ENCODE measurements at places on chromosomes 16 and 17.
A peak's percentile ranks its signal among the peaks of the same experiment; 100 is the strongest.

DNA sequence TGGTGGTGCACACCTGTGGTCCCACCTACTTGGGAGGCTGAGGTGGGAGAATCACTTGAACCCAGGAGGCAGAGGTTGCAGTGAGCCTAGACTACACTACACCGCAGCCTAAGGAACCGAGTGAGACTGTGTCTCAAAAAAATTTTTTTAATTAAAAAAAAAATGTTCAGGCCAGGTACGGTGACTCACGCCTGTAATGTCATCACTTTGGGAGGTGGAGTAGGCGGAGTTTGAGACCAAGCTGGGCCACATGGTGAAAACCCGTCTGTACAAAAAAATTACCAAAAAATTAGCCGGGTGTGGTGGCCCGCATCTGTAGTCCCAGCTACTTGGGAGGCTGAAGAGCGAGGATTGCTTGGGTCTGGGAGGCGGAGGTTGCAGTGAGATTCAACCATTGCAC lies 3.6 kb upstream of the FAM222B start:
- DNase-seq, result no peak

DNA sequence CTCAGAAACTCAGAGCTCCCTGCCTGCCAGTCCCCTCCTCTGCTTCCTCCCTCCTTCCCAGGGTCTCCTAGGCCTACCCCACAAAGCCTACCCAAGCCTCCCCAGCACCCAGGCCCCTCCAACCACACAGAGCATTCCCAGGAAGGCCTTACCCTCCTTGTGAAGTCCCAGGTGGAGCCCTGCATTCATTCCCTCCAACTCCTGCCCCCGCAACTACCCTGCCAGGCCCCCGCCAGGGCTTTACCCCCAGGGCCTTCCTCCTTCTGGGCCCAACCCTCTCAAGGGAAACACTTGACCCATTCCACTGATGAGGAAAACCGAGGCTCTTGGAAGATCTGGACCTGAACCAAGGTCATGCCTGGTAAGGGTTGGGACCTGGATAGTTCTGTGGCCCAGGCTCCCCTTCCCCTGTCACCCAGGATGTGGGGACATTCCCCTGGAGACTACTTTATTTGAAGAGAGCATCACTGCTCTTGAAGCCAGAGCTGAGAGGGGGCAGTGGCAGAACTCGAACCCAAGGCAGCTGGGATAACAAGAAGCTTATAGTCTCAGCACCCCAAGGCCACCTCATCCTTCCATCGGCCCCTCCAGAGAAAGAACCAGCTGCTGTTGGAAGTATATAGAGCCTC lies 12.5 kb downstream of the PLLP start:
- DNase-seq, result no peak

DNA sequence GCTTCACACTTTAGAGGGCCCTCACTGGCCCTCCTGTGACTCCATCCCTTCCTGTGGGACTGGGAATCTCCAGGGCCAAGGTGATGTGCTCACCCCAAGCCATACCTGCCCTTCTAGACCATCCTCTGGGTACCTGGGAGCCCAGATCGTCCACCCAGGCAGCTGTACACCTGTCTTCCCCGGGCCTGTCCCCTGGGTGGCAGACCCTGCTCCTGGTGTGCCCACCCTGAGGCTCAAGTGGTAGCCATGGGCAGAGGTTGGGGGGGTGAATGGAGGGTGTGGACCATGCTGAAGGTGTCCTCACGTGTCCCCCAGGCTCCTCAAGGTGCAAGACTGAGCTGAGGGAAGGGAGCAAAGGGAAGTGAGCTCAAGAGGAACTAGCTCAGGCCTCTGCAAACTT lies 9.3 kb downstream of the CLEC10A start:
- no peak for DNase-seq

DNA sequence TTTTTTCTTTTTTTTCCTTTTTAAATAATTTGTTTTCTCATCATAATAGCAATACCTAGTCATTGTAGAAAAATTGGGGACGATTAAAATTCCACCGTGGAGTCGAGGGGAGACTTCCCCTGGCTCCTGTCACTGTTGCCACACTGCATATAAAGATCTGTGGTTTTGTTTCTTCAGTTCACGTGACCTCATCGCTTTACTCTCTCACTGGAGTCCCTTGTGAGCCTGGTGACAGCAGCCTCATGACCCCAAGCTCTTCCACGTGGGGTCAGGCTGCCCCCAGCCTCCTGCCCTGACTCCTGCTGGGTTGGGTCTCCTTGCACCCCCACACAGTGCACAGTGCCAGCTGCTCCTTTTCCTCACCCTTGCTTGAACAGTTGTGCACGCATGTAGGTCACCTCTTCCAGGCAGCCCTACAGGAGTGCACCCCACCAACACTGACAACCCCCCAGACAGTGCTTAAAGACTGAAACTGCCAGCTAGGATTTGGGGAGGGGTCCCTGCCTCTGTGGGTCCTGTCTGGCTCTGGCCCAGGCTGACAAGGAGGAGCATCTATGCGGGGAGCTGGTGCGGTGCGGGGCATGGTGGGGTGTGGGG lies 7.3 kb upstream of the METRNL start:
- no peak for DNase-seq

- DNase-seq, result no peak
Observed at GRCh38 chr16:46715769-46716305, 26.4 kb downstream of the ORC6 start.

DNA sequence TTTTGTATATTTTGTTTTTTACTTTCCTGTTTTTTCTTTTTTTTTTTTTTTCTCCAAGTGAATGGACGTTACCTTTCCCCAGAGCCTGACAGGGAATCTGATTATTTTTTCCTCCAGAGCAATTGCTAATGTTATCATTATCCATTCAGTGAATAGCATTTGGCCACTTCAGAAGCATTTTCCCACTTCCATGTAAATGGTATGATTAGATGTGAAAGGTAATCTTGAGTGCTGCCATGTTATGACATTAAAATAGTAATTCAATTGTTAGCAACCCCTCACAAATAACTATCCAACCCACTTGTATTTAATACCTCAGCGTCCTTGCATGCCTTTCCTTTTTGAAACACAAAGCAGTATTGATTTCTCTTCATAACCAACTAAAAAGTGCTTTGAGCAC lies 1243.8 kb downstream of the CDH8 start:
- DNase-seq, result no peak

DNA sequence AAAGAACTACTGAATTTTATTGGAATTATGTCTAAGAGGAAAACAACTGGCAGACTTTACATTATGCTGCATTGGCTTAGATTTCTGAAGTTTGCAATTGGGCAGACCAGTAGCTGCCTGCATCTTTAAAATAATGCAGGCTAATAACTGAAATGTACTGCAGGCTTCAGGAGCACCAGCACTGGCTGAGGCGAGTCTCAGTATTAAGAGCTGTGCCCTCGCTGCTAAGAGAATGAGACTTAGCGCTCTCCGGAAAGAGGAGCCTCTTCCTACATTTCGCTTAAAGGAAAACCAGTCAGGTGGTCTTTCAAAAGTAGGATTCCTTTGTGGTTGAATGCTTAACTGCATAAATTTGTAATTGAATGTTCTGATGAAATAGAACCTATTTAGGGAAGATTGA lies 885 bp downstream of the CNTNAP4 start:
- no peak for DNase-seq

GRCh38 chr16:1890024-1890707 lies 18.2 kb upstream of the MEIOB start:
- no peak for DNase-seq

DNA sequence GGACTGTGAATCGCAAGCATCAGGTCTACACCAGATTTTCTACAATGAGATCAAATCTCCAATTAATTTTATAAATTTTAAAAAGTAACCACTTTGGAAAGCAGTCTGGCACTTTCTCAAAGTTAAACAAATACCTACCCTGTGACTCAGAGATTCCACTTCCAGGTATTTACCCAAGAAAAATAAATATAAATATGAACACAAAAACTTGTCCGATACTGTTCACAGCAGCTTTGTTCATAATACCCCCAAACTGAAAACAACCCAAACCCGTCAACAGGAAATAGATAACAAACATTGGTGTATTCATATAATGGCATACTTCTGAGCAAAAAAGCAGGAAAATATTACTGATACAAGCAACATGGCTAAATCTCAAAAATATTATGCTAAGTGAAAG lies 12.1 kb downstream of the ZDHHC7 start:
- no peak for DNase-seq

DNA sequence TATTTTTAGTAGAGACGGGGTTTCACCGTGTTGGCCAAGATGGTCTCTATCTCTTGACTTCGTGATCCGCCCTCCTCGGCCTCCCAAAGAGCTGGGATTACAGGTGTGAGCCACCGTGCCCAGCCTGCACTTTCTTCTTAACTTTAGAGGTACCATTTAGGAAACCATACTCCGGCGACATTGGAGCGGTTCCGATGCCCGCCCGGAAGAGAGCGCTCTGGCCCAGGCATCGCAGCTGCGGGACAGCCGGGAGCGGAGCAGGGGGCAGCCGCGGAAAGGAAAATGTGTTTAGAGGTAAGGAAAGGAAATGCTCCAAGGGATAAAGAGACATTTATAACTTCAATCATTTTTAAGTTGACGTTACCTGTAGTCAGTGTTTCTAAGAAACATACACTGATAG lies 6.0 kb upstream of the HS3ST3B1 start:
- no peak for DNase-seq

GRCh38 chr17:2082003-2082781 lies 27.3 kb downstream of the HIC1 start:
- DNase-seq, result no peak

- DNase-seq, result no peak
Observed at GRCh38 chr17:58325289-58325726, 3.3 kb downstream of the TSPOAP1 start.

- DNase-seq, result no peak
Observed at GRCh38 chr16:54602666-54603065, 316.1 kb upstream of the IRX3 start.

DNA sequence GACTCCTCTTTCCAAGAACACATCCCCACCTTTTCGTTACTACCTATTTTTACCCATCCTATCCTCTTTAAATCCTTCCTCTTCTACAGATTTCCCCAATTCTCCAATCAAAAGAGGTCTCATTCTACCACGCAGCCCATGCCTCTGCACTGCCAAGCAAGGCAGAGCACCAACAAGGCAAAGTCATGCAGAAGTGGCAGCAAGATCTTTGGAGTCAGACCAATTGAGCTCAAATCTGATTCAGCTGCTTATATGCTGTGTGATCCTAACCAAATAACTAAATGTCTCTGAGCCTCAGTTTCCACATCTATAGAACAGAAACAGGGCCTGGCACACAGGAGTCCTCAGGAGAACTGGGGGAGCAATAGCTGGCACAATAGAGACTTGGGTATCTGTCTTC lies 41.0 kb downstream of the TOM1L2 start:
- DNase-seq, result no peak

GRCh38 chr17:80931421-80932265 lies 60.0 kb upstream of the CHMP6 start:
- peak; percentile 6 for DNase-seq

Data from NCI-H2107 (cell line).